ENCODE measurements at places on chromosomes 5 and 9. TPM values are rescaled to one million over a fixed set of nuclear protein-coding genes. Genes with fewer than 3 reads are reported as not detected.

GRCh38 chr5:131747180-131748105, 49.4 kb downstream of the FNIP1 start:
- no peaks in the 10 kb centered on the region for H3K27me3 ChIP-seq
- H3K36me3 ChIP-seq: peaks cover 13% of the 10 kb centered on the region
- H3K4me3 ChIP-seq: peak overlapping the region; percentile 51
- peaks cover 35% of the 10 kb centered on the region for H3K4me1 ChIP-seq

GRCh38 chr5:55383254-55383653, 75.5 kb downstream of the MTREX start:
- DNase-seq: no peak
- H3K36me3 ChIP-seq: peaks cover 66% of the 10 kb centered on the region
- H3K27me3 ChIP-seq: no peaks in the 10 kb centered on the region
- H3K27ac ChIP-seq: no peak overlapping the region

- H3K27ac ChIP-seq: no peak overlapping the region
- H3K27me3 ChIP-seq: no peaks in the 10 kb centered on the region
- DNase-seq: no peak
Measured at GRCh38 chr9:85041466-85042137, 372.1 kb downstream of the NTRK2 start.

DNA sequence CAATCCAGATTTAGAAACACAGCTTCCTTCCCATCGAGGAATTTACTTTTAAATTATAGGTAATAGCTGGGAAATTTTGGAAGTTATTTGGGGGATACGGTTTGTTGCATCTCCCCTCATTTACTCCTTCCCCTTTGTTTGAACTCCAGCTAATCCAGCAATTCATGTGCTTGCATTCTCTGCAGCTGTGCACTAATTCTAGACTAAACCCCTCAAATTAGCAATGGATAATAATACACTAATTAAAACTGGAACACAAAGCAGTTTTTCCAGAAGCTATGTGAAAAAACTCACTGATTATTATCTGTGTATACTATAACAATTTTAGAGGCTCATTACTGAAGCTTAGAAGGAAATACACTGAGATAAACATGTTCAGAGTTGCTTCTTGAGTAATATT, 751.2 kb upstream of the ZNF608 start:
- H3K27me3 ChIP-seq: no peaks in the 10 kb centered on the region
- H3K4me3 ChIP-seq: no peak overlapping the region
- DNase-seq: no peak

- peaks cover 2% of the 10 kb centered on the region for H3K27me3 ChIP-seq
- no peak overlapping the region for H3K4me3 ChIP-seq
- H3K4me1 ChIP-seq: no peaks in the 10 kb centered on the region
- no peak for DNase-seq
- no peak overlapping the region for H3K27ac ChIP-seq
- H3K36me3 ChIP-seq: no peaks in the 10 kb centered on the region
Measured at GRCh38 chr9:84466580-84467285, 126.2 kb upstream of the SLC28A3 start.

DNA sequence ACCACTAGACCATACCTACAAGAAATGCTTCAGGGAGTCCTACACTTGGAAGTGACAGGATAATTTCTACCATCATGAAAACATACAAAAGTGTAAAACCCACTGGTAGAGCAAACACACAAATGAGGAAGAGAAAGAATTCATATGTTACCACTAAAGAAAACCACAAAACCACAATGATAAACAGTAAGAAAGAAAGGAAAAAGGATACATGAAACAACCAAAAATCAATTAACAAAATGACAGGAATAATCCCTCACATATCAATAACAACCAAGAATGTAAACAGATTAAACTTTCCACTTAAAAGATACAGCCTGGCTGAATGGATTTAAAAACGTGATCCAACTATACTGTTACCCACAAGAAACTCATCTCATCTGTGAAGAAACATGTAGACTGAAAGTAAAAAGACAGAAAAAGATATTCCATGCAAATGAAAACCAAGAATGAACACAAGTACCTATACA, 83.4 kb downstream of the LPAR1 start:
- H3K4me3 ChIP-seq: no peak overlapping the region
- no peaks in the 10 kb centered on the region for H3K36me3 ChIP-seq
- no peaks in the 10 kb centered on the region for H3K4me1 ChIP-seq
- DNase-seq: no peak
- H3K27ac ChIP-seq: no peak overlapping the region

- H3K36me3 ChIP-seq: no peaks in the 10 kb centered on the region
- no peaks in the 10 kb centered on the region for H3K4me1 ChIP-seq
- H3K27ac ChIP-seq: no peak overlapping the region
- peaks cover 2% of the 10 kb centered on the region for H3K27me3 ChIP-seq
Measured at GRCh38 chr5:137306903-137307302, 192.2 kb downstream of the SPOCK1 start.

DNA sequence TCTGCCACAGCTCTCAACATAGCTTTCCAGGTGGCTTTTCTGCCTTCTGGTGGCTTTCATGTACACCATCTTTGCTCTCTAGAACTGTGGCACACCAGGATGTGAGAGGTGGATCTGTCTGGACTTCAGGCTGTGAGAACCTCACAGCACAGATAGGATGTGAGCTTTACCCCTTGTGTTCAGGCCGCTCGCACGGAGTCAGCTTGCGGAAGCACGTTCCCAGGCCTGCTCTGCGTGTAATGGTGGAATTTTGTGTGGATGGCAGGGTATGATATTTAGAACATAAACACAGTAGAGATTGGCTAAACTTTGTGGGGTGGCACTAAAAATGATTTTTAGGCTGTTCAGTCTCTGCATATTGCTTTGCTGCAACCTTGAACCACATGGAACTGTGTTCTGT, 250.5 kb downstream of the FANCC start:
- DNase-seq: no peak
- H3K27me3 ChIP-seq: no peaks in the 10 kb centered on the region
- no peak overlapping the region for H3K4me3 ChIP-seq
- no peaks in the 10 kb centered on the region for H3K4me1 ChIP-seq
- H3K27ac ChIP-seq: no peak overlapping the region

GRCh38 chr5:22669345-22669744, 183.8 kb downstream of the CDH12 start:
- H3K4me1 ChIP-seq: no peaks in the 10 kb centered on the region
- no peaks in the 10 kb centered on the region for H3K27me3 ChIP-seq
- H3K36me3 ChIP-seq: no peaks in the 10 kb centered on the region
- DNase-seq: no peak
- no peak overlapping the region for H3K27ac ChIP-seq

DNA sequence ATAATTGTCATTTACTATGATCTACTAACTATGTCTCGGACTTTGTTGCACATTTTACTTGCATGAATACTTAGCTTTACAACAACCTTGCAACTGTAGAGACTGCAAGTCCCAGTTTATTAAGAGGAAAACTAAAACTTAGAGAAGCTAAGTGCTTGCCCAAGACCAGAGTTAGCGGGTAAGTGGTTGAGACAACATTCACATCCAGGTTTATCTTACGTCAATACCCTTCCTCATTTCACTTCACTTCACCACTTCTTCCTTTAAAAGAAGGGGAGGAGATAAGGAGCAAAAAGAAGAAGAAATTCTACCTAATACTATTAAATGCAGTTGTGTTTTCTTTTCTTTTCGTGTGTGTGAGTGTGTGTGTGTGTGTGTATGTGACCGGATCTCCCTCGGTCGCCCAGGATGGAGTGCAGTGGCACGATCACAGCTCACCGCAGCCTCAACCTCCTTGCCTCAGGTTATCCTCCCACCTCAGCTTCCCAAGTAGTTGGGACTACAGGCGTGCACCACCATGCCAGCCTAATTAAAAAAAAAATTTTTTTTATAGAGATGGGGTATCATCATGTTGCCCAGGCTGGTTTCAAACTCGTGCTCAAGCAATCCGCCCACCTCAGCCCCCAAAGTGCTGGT, 37.4 kb downstream of the MEGF9 start:
- no peaks in the 10 kb centered on the region for H3K4me1 ChIP-seq
- no peak for DNase-seq
- H3K36me3 ChIP-seq: no peaks in the 10 kb centered on the region
- no peak overlapping the region for H3K27ac ChIP-seq

GRCh38 chr9:125646621-125647100, 60.3 kb downstream of the MAPKAP1 start:
- H3K27ac ChIP-seq: peak overlapping the region; percentile 93
- peak overlapping the region; percentile 61 for H3K4me3 ChIP-seq
- H3K27me3 ChIP-seq: no peaks in the 10 kb centered on the region

DNA sequence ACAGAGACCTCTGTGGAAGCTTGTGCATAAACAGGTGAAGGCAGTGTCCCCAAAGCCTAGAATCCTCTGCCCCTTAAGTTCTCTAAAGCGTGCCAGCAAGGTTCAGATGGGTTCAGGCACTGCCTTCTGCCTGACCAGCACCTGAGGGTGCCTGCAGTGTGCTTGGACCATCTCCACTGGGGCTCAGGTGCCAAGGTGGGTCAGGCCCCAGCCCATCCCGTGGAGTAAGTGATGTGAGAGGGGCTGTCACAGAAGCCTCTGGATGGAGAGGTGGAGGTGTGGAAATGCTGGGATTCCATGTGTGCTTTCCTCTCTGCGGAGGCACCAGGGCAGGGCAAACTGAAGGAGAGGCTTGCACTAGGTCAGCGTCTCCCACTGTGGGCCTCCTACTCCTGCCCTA, 118.5 kb downstream of the DAB2IP start:
- DNase-seq: no peak
- H3K4me3 ChIP-seq: no peak overlapping the region
- no peak overlapping the region for H3K27ac ChIP-seq
- H3K36me3 ChIP-seq: no peaks in the 10 kb centered on the region
- no peaks in the 10 kb centered on the region for H3K4me1 ChIP-seq
- H3K27me3 ChIP-seq: no peaks in the 10 kb centered on the region

DNA sequence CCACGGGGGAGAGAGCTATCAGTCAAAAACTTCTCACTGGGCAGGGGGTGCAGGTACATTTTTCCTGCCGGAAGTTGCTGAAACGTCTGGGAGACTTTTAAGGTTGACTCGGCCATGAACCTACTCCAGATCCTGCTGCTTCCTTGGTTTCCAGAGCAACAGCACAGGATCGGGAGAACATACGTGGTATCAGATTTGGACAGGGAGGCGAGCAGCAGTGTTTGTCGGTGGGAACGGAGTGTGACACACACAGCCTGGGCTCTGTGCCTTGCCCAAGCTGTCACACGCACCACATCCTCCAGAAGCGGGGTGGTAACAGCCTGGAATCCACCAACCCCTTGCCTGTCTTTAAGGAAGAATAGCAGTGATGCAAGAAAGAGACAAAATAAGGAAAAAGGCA, 276.5 kb downstream of the SLIT3 start:
- no peaks in the 10 kb centered on the region for H3K36me3 ChIP-seq
- no peak for DNase-seq
- H3K4me1 ChIP-seq: no peaks in the 10 kb centered on the region
- H3K27ac ChIP-seq: no peak overlapping the region
- H3K27me3 ChIP-seq: peaks cover 12% of the 10 kb centered on the region
- no peak overlapping the region for H3K4me3 ChIP-seq

Gene SCAI
- 9.6 TPM for total RNA-seq

DNA sequence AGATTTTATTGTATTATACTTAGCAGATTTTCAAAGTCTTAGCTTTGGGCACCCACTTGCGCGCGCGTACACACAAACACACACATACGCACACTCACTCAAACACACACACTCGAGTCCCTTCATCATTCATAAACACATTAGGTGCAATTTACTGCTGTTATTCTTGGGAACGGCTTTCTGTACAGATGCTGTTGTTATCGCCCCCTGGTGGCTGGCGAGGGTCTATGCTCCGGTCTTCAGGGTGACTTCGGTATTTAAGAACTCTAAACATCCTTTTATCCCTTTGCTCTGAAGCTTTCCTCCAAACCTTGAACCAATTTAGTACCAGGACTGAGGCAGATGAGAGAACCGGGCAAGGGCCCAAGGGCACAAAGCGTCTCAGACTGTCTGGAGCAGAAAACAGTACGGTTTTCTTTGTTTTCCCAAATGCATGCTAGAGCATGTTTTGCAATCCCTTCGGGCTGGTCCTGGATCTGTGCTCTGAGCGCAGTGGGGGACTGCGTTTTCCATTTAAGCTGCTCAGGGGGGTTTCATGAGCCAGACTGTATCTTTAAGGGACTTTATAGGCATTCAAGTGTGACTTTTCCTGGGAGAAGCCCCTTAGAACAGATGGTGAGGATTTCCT, 1.7 kb upstream of the SLIT3 start:
- H3K4me3 ChIP-seq: no peak overlapping the region
- no peaks in the 10 kb centered on the region for H3K36me3 ChIP-seq
- peaks cover 10% of the 10 kb centered on the region for H3K4me1 ChIP-seq
- peak; percentile 69 for DNase-seq
- H3K27me3 ChIP-seq: peaks cover 47% of the 10 kb centered on the region

Gene MARCHF11
- total RNA-seq: not detected

GRCh38 chr9:127717766-127718165, 1.9 kb downstream of the TTC16 start:
- no peaks in the 10 kb centered on the region for H3K27me3 ChIP-seq
- no peak for DNase-seq
- H3K27ac ChIP-seq: no peak overlapping the region
- H3K4me1 ChIP-seq: peaks cover 34% of the 10 kb centered on the region
- no peaks in the 10 kb centered on the region for H3K36me3 ChIP-seq
- no peak overlapping the region for H3K4me3 ChIP-seq

GRCh38 chr5:141338538-141339306, at the start of gene PCDHGA2:
Gene PCDHGA2 (plus strand): TSS chr5:141338760.
- no peak within 1 kb of the TSS for H3K27ac ChIP-seq
- H3K4me3 ChIP-seq: no peak within 1 kb of the TSS
- no peaks in the 10 kb centered on the region for H3K4me1 ChIP-seq
- peak; percentile 37 for DNase-seq
- H3K36me3 ChIP-seq: peaks cover 20% of the 10 kb centered on the region

DNA sequence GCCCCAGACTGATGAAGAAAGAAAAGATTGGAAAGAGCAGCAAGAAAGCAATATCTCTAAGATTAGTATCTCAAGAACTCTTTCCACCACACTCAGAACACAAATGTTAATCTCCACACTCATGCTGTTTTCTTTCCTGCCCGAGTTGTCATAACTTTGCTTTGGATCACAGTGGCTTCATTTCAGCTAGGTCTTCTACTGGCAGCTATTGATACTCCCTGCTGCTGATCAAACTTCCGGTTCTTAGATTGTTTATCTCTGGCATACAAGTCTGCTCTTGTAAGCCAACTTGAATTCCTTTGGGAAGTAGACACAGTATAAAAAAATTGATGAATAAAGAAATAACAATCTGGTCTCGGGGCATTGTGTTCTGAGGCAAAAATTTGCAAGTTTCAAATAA, 77.7 kb upstream of the SPEF2 start:
- H3K4me1 ChIP-seq: no peaks in the 10 kb centered on the region
- DNase-seq: no peak
- no peak overlapping the region for H3K4me3 ChIP-seq
- peaks cover 8% of the 10 kb centered on the region for H3K27me3 ChIP-seq
- no peaks in the 10 kb centered on the region for H3K36me3 ChIP-seq

Data from activated CD8-positive, alpha-beta T cell treated with anti-CD3 and anti-CD28 coated beads for 36 hours (primary cell).